ENCODE measurements at places on chromosomes 3 and 15.

- DNase-seq, result no peak
Observed at GRCh38 chr3:179401561-179401960, 49.7 kb downstream of the GNB4 start.

- DNase-seq, result no peak
Observed at GRCh38 chr15:95018888-95019545, 787.7 kb downstream of the MCTP2 start.

GRCh38 chr15:57527382-57528091, 64.2 kb upstream of the MYZAP start:
- no peak for DNase-seq

DNA sequence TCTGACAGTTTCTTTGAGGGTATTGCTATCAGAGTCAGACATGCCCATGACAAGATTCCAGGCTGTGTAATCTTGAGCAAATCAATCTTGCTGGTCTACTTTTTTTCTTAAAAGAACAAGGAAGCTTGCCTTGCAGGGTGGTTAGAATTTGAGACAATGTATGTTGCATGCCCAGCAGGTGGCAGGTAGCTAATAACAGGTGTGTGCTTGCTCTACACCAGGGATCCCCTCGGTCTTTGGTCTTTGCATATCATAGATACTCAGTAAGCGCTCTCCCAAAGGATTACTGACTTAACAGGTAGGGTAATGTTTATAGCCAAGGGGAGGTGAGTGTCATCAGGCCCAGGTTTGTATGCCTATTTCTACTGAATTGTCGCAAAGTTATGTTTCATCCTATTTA, 37.3 kb downstream of the CACNA1D start:
- DNase-seq, result no peak

DNA sequence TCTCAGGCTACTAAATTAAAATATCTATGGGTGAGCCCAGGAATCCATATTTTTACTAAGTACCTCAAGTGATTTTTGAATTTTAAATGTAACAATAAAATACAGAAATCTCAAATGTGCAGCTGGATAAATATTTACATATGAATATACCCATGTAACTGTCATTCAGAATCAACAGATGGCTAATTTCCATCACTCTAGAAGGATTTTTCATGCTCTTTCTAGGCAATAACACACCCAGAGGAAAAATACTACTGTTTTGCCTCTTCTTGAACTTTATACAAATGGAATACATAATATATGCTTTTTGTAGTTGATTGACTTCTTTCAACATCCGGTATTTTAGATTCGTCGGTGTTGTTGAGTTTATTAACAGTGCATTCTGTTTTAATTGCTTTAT, 601.3 kb upstream of the NECTIN3 start:
- DNase-seq, result no peak

GRCh38 chr3:84904212-84904611, 54.6 kb upstream of the CADM2 start:
- no peak for DNase-seq

GRCh38 chr3:181906338-181906737, 194.6 kb downstream of the SOX2 start:
- no peak for DNase-seq

DNA sequence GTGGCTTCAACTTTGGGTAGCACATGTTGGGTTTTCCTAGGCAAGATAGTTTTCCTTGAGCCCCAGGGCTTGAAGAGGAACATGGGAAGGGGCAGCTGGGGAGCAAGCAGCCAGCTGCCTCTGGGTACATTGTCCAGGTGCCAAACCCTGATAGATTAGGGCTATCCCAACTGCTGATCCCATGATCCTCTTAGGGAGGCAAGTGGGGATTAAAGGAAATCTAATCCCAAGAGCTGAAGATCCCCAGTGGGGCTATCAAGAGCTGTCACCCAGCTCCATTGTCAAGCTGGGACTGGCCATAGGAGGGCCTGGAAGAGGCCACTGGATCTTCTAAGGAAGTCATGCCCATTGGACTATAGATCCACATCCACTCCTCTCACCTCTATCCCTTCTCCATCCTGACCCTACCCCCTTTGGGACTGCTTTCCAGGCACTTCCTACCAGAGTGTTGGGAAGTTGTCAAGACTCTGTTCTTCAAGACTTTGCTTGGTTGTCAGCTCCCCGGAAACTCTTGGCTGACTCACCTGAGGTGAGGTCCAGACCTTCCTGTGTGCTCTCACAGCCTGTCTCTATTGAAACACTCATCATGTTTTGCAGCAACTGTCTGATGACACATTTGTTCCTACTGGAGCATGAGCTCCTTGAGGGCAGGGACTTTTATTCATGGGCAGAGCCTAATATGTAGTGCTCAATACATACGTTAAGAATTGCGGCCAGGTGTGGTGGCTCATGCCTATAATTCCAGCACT, 5.9 kb downstream of the CAMK2N2 start:
- DNase-seq, result no peak

DNA sequence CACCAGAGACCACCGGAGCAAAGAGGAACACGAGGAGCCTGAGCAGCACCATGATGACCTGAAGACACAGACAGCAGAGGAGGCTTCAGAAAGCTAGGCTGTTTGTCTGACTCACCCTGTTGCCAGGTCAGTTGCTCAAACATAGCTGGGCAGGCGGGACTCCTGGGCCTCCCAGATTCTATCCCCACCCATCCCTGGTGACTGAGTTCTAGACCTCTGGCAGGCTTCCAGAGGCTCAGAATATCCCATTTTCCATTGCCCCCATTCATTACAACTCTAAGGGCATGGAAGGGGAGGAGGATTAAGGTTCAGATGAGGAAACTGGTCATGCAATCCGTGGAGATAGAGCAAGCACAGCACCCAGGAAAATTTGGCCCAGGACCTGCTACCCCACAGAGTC, at the start of gene CDHR4:
CDHR4 (minus strand) TSS at position 113 of the 400 bp plus-strand sequence; CDS start at position 52, 61 bp downstream.
- no peak for DNase-seq

- DNase-seq, result no peak
Observed at GRCh38 chr3:136166507-136166906, 29.6 kb downstream of the MSL2 start.

DNA sequence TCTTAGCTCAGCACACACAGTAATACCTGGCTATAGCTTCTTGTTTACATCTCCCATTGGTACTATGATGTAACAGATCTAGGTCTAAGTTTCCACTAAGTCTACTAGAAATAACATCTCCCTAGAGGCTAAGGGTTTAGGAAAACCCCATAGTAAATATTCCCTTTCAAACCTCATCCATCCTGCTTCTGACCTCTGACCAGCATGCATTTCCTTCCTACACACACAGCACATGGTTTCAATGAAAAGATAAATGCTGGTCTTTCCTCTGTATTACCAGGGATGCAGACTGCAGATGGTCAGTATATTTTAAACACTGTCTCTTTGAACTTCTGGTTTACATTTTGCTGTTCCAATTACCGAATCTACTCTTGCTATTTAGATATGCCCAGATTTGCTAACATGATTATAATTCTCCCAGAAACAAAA, 96.6 kb downstream of the EFL1 start:
- no peak for DNase-seq

DNA sequence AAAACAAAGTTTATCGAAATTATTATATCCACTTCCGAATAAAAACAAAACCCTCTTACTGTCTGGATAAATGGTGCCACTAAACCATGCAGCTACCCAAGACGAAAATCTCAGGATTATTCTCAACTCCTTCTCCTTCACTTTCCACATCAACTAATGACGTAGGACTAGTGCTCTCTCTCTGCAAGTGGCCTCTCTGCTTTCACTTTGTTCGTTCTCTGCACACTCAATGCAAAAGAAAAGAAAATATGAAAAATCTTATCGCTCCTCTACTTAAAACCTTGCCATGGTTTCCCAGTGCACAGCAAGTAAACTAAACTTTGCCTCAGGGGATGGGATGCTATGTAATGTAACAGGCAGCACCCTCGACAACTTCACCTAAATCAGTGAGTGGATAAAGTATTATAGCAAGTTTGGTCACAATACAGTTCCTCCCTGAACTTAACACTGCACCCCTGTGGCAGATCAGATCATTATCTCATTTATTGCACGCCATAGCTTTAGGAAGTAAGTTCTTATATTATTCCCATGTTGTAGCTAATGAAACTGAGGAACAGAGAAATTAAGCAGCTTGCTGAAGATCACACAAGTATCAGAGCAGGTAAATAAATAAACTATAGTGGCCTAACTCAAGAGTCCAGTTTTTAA, 262.7 kb upstream of the GADL1 start:
- no peak for DNase-seq

DNA sequence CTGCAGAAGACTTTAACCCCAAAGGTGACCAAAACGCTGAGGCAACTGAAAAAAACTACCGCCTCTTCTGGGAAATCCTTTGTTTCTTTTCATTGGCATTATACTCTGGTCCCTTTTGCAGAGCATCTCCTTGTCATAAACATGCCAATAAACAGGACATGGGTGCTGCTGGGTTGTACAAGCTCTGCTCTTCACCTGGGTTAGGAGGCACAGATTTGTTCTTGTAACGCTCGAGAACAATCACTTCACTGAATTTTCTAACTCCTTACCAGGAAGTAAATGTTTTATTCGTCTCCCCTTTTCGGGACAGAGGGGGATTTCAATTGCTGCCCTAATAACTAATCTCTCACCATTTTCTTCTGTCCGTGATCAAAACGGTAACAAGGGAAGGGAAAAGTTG, 1.3 kb downstream of the PLCH1 start:
- DNase-seq, result no peak

GRCh38 chr15:64152507-64153387, 1.2 kb downstream of the SNX22 start:
- no peak for DNase-seq

- DNase-seq, result no peak
Observed at GRCh38 chr15:97504031-97504792, 456.3 kb upstream of the ARRDC4 start.
